ENCODE measurements at places on chromosomes 12 and 14.
A peak's percentile ranks its signal among the peaks of the same experiment; 100 is the strongest.

GRCh38 chr14:22993517-22993916, 11.2 kb upstream of the AJUBA start:
- no peak for DNase-seq

GRCh38 chr14:91339671-91340369, 77.8 kb downstream of the CCDC88C start:
- no peak for DNase-seq

GRCh38 chr12:126346087-126346486, 1280.9 kb downstream of the AACS start:
- DNase-seq, result no peak

- no peak for DNase-seq
Measured at GRCh38 chr14:74682169-74682952, 30.5 kb downstream of the AREL1 start.

GRCh38 chr14:89198544-89199329, 218.3 kb downstream of the FOXN3 start:
- DNase-seq, result no peak

DNA sequence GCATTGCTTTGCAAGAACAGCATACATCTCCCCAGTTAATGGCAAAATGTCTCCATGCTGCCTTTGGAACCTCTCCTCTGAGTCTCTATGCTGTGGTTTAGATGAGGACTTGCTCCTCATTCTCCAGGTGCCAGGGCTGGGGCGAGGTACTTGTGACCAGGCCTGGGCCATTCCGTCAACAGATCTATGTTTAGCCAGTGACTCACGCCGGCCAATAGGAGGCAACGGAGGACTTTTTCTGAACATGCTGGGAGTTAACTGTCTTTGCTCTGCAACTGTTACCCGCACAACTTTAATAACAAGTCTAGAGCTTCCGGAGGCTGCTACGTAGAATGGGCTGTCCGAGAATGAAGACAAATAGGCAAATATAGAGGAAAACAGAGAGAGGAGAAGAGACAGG, 214.2 kb downstream of the GLT1D1 start:
- DNase-seq, result no peak

DNA sequence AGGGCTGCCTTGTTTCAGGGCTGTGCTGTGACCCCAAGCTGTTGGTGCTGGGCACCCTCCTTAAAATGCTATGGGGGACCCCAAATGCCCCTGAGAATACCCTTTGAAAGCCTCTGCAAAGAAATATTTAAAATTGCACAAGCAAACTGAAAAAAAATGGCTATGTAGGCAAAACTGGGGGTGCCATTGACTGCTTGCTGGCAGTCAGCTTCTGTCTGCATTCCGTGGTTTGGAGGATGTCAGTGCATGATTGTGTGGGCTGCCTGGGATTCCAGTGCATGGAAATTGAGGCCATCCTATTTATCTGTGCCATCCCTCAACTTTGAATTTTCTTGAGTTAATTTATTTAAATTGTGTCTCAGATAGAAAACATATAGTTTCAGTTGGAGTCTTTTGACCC, 113.7 kb upstream of the RTL1 start:
- no peak for DNase-seq

- no peak for DNase-seq
Measured at GRCh38 chr12:111798182-111798581, 31.4 kb downstream of the ALDH2 start.

DNA sequence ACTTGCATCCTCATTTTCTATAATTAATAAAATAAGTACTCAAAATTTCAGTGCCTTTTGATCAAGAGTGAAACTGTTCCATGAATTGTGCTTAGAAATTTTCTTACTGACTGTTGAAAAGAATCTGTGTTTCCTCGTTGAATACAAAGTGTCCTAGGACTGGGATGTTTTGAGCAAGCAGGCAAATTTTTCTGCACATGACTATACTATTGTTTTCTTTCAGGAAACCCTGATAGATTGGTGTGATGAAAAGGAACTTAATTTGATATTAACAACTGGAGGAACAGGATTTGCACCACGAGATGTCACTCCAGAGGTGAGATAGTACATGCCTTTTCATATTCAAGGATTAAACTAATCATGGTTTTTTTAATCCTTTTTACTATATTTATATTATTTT, 316.3 kb downstream of the GPHN start:
- no peak for DNase-seq

- DNase-seq, result no peak
Measured at GRCh38 chr12:114529966-114530365, 124.0 kb upstream of the TBX5 start.

GRCh38 chr14:95286645-95287044, 33.1 kb downstream of the CLMN start:
- DNase-seq, result no peak

DNA sequence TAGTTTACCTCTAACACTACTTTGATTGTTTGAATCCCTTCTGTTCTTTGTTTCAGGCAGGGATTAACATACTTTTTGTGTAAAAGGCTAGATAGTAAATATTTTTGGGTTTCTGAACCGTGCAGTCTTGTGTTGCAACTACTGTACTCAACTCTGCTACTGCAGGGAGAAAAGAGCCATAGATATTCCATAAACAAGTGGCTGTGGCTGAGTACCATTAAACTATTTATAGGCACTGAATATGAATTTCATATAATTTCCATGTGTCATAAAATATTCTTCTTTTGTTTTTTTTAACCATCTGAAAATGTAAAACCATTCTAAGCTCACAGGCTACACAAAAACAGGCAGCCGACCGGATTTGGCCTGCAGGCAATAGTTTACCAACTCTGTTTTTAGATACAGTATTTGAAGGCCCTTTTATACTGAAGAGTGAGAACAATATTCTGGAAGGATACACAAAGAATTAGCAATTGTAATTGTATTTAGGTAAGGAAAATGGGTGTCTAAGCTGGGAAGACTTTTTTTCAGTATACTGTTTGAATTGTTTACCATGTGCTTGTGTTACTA, 15.7 kb downstream of the NR1H4 start:
- DNase-seq, result no peak

GRCh38 chr14:90624227-90624626, 192.0 kb downstream of the TTC7B start:
- peak; percentile 26 for DNase-seq

GRCh38 chr14:22580625-22581024, 8.4 kb downstream of the DAD1 start:
- no peak for DNase-seq

DNA sequence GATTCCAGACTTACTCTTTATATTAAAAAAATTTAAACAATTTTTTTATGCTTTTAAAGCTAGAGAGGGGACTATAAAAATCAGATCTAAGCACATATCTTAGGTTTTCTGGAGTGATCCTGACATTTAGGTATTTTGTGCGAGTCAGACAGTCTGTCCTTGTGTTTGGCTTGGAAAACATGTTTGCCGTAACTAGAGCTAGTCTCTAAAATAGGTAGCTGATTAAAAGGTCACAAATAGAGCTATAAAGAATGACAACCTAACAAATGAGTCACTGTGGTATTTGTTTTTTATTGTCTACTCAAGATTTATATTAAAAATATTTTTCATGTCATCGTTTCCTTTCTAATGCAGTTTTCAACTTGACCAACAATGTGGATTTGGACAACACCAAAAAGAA, 73.4 kb downstream of the MNAT1 start:
- DNase-seq, result no peak

DNA sequence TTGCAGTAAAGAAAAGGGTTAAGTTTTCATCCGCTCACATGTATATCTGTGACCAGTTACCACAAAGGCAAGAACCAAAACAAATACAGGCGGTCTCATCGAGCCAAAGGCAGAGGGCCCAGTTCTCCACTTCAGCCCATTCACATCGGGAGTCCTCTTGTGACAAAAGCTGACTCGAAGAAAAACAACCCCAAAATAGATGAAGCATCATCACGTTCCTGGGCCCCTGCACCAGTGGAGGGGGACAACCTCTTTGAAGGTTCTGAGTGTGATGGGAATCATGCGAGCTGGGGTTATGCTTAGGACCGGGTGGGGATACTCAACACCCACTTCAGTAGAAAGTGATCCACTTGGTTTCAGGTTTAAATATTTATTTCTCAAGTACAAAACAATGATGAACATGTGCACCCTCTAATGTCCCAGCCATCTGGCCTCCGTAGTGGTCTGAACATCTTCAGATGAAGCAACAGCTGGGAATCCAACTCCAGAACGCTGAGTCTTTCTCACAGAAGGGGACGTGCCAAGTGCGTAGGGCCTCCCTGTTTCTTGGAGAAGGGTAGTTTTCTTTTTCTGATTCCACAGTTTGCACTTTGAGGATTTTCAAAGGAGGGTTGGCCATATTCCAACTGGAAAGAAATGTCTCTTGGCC, 8.4 kb downstream of the GSC start:
- DNase-seq, result no peak

DNA sequence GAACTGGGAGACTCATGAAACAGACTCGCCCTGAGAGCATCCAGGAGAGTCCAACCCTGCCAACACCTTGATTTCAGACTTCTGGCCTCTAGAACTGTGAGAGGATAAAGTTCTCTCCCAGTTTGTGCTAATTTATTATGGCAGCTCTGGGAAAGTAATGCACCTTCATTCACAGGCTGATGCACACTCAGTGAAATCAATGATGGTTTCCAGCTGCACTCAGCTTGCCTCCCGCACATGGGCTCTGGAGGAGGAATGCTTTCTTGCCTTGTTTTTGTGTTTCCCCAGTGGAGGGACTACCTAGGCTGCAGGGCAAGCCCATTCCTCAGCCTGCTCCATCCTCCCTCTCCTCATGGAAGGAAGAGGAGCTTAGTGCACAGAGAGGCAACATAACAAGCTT, 45.7 kb downstream of the TMEM132C start:
- DNase-seq, result no peak

GRCh38 chr12:95116341-95116740, 42.9 kb upstream of the NR2C1 start:
- no peak for DNase-seq

DNA sequence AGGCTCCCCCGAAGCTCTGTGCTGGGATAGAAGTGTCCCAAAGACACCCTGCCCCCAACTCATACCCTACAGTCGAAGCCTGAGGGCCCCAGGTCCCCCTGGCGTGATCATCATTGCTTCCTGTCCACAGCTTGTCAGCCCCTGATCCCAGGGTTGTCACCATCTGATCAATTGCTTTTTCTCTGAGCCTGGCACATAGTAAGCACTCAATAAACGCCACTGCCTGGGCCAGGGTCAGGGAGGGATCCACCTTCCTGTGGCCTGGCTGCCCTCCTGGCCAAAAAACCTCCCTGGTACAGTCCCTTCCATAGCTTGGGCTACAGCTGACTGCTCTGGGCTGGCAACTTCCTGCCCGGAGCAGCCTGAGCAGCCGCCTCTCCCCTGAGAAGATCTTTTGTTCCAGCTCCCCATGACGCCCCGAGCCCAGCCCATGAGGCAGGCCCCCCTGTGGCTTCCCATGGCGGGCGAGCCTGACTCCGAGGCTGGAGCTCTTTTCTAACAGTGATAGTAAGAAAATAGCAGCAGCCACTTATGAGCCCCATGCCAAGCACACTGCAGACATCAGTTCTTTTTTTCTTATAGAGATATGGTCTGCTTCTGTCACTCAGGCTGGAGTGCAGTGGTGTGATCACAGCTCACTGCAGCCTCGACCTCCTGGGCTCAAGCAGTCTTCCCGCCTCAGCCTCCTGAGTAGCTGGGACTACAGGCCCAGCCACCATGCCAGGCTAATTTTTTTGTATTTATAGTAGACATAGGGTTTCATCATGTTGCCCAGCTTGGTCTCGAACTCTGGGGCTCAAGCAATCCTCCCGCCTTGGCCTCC, 6.5 kb downstream of the SH2B3 start:
- no peak for DNase-seq

GRCh38 chr12:114735680-114736374, 51.9 kb upstream of the TBX3 start:
- no peak for DNase-seq

GRCh38 chr14:101808020-101808641, 46.6 kb downstream of the PPP2R5C start:
- DNase-seq, result no peak
